ENCODE measurements at places on chromosomes 16 and 17.

- no peak for DNase-seq
These were observed 17.3 kb upstream of the ENDOV start for GRCh38 chr17:80397686-80398085.

DNA sequence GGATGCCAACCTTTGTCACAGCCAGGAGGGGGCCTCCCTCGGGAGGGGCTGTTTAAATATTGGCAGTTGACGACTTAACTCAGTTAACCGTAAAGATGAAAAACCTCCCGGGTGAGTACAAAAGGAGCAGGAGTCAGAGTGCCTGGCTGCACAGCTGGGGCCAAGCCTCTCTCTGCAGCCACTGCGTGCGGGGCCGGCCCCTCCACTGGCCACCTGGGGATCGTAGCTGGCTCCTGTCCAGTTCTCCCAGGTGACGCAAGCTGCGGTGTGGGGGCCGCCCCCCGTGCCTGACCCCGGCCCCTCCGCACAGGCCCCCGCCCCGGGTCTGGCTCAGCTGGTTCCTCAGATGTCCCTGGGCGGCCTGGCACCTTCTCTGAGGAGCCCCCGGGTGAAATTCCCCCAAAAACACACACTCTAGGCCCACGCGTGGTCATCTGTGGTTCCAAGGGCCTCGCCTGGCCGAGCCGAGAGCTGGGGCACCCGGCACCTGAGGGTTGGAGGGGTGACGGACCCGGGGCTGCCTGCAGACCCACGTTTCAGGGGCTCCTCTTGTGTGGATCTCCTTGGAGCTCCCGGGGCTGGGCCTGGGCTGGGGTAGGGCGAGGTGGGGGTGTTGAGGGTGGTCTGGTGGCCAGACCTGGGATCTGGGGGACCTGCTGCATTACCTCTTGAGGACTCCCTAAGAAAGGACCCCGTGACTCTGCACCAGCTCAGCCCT lies 7.4 kb upstream of the CACNA1H start:
- no peak for DNase-seq

DNA sequence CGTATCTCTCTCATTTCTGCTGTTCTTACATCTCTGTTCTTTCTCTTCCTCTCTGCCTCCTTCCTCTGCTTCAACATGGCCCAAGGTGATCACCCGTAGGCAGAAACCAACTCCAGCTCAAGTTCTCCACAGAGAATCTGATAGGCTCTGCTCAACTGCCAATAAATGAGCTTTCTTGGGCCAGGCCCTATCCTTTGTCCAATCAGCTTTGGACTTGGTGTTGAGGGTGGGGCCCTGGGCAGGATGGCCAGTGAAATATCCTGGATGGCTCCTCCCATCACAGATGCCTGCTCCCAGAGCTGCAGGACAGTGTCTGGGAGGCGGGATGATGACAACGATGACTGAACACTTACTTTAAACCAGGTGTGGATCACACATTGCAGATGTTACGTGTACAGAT lies 17.4 kb upstream of the BRD7 start:
- no peak for DNase-seq

DNA sequence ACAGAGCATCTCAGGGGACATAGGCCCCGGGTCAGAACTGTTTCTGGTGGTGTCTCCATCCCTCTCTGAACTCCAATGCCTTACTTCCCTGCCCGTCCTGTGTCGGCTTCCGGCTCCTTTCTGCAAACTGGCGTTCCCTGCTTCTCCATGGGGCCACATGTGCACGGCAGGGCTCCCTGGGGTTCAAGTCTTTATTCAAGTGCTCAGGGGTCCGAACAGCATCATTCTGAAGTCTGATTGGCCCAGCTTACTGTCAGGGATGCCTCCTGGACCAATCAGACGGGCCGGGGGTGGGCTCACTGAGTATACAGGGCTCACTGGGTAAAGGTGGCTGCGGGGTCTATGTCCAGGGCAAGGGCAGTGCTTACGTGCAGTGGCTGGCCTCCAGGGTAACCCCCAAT lies 17.1 kb downstream of the C16orf82 start:
- no peak for DNase-seq

- peak; percentile 64 for DNase-seq
These were observed at the start of gene CD68 for GRCh38 chr17:7579001-7579833. Gene CD68 (plus strand): TSS chr17:7579638. CDS start chr17:7579678, 40 bp downstream.

- DNase-seq = no peak
These were observed 17.6 kb upstream of the CBX2 start for GRCh38 chr17:79760197-79760906.

- DNase-seq = no peak
These were observed 3.8 kb downstream of the SMARCD2 start for GRCh38 chr17:63838631-63839171.
